ENCODE measurements at places on chromosomes 2 and 18.
A peak's percentile ranks its signal among the peaks of the same experiment; 100 is the strongest.

GRCh38 chr2:96088340-96089335 is 27.7 kb downstream of the ADRA2B start:
- DNase-seq = no peak

DNA sequence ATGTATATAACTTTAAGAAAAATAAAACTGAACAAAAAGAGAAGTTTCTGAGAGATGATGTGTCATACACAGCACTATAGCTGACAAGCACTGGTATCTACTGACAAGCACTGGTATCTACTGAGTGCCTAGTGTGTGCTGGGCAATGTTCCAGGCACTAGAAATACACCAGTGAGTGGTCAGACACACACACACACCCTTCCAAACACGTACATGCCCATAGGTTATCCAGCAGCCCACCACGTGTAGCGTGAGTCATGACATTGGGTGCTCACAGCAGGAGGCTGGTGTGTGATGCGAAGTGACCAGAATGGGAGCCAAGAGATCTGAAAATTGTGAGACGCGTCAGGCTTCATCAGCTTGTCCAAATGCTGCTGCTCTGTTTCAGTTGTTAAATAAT is 12.2 kb upstream of the GNAL start:
- DNase-seq = no peak

DNA sequence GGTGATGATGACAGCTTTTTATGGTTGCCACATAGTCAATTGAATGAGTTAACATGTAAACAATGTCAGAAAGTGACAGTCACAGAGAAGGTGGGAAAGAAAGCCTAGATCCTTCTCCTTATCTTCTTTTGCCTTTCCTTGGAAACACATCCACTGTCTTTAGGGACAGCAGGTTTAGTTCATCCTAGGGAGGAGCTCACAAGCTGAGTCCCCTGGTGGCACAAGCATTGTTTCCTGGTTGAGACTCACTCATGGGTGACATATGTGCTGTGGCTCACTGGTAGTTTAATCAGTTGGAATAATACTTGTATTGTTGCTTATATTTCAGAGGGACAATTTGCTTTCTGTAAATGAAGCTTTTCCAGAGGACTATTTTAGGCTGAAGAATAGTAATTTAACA is 598.5 kb downstream of the CNTNAP5 start:
- no peak for DNase-seq

GRCh38 chr18:65435534-65435933 is 315.3 kb upstream of the CDH7 start:
- DNase-seq = no peak

GRCh38 chr2:55720417-55720816 is 26.8 kb upstream of the PNPT1 start:
- no peak for DNase-seq

- peak; percentile 43 for DNase-seq
These were observed 325.6 kb upstream of the VRK2 start for GRCh38 chr2:57720728-57721627.

- DNase-seq = no peak
These were observed 10.7 kb upstream of the SLC14A1 start for GRCh38 chr18:45713239-45713638.

- DNase-seq = no peak
These were observed 21.9 kb upstream of the LOXHD1 start for GRCh38 chr18:46678785-46679399.

DNA sequence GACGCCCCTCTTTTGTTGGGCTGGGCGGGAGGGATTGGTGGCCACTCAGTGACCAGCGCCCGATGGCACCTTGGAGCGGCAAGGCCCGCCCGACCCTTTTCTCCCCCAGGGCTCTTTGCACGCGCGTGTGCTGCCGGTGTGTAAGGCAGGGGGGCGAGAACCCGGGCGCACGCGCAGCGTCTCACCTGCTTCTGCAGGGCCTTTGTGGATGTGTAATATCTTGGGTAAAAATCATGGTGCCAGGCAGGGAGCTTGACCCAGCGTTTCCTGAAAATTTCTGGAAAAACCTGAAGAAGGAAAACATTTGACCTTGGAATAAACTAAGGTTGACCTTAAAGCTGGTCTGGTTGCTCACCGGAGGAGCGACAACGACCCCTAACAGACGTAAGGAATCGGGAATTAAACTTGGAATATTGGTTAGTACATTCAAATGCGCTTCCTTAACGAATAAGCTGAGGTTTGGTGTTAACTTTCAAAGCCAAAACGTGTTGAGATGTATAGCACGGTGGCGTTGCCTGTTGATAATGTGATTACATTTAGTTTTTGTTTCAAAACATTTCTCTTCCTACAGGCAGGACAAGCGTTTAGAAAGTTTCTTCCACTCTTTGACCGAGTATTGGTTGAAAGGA is 438 bp downstream of the HSPE1 start:
- DNase-seq = no peak

GRCh38 chr2:68853035-68853434 is 18.2 kb downstream of the BMP10 start:
- no peak for DNase-seq

GRCh38 chr2:169354244-169354643 is 8.1 kb downstream of the LRP2 start:
- DNase-seq = no peak

GRCh38 chr2:239159476-239159911 is 241.3 kb downstream of the HDAC4 start:
- no peak for DNase-seq

GRCh38 chr2:158716121-158716791 is 78.9 kb upstream of the DAPL1 start:
- DNase-seq = no peak
